CD8-positive, alpha-beta memory T cell (primary cell): ENCODE measurements at places on chromosomes 3 and 15.

GRCh38 chr15:51966192-51966591 lies 5.4 kb downstream of the LEO1 start:
- no peak for DNase-seq

DNA sequence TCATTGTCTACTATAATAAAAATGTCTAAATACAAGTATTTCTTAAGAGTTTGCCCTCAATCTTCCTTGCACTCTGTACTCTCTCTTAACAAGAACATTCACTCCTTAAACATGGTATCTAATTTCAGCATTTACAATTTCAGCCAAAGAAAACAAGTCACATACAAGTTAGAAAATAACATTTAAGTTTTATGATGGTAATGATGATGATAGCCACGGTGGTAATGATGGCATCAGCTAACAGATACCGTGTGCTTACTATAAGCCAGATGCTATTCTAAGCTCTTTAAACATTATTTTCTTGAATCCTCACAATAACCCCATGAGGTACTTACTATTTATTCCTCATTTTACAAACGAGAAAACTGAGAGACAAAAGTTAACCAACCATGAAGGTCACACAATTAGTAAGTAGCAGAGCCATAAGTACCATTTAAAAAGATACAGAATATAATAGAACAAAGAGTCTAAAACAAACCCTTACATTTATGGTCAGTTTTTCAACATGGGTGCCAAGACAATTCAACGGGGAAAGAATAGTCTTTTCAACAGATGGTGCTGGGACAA lies 7.4 kb downstream of the SPICE1 start:
- no peak for DNase-seq

GRCh38 chr3:194056731-194057415 lies 79.1 kb upstream of the HES1 start:
- DNase-seq = no peak

GRCh38 chr15:91104111-91104510 lies 4.1 kb downstream of the SV2B start:
- DNase-seq = no peak

- no peak for DNase-seq
Measured at GRCh38 chr15:68794863-68795262, 25.8 kb downstream of the ANP32A start.

DNA sequence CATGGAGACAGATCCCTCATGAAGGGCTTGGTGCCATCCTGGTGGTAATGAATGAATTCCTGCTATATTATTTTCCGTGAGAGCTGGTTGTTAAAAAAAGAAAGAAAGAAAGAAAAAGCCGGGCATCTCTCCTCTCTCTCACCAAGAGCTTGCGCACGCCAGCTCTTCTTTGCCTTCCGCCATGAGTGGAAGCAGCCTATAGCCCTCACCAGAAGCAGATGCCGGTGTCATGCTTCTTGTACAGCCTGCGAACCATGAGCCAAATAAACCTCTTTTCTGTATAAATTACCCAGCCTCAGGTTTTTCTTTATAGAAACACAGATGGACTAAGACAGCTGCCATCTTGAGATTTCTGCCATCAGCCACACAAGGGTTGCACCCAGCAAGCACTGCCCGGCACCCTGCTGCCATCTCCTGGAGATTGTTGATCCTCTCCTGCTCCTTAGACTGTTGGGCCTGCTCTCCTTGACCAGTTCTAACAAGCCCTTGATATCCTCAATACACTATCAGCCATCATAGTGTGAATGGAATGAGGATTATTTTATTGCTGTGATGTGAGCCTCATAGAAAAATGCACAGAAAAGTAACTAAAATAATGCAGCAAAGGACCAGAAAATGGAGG lies 3.5 kb upstream of the AHSG start:
- DNase-seq = no peak

GRCh38 chr3:110736332-110736731 lies 335.3 kb upstream of the NECTIN3 start:
- no peak for DNase-seq

- DNase-seq = no peak
Measured at GRCh38 chr3:123082370-123083065, 15.7 kb downstream of the PDIA5 start.

DNA sequence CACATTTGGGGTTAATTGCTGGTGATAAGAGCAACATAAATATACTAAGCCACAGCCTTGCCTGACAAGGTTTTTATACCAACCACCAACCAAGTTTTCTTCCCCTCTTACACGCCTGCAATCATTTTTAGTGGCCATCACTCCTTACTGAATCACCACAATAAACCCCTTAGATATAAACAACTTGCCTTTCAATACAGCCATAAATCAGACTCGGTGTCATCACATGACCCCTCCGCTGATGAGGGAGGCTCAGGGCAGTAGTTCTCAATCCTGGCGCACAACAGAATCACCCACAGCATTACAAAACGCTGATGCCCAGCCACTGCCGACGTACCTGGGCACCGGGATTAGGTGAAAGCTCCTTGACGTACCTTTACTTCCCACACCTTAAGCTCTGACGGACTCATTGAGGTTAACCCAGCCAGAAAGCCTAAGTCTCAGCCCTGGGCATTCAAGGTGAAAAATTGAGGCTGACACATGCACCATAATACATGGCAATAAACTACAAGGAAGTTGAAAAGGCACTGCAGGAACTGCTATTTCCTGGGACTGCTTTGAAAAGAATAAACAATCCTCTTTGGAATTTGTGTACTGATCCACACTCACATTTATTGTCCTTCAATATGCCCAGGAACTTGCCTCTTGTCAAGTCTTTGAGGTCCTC lies 17.1 kb downstream of the ADCY5 start:
- no peak for DNase-seq
